GM12878 (cell line): ENCODE measurements at places on chromosomes 6 and 20. TPM values are rescaled to one million over a fixed set of nuclear protein-coding genes. Genes with fewer than 3 reads are reported as not detected.

Gene PPIL6
- 0.37 TPM in 1 of 2 replicates, not detected in the other for total RNA-seq

DNA sequence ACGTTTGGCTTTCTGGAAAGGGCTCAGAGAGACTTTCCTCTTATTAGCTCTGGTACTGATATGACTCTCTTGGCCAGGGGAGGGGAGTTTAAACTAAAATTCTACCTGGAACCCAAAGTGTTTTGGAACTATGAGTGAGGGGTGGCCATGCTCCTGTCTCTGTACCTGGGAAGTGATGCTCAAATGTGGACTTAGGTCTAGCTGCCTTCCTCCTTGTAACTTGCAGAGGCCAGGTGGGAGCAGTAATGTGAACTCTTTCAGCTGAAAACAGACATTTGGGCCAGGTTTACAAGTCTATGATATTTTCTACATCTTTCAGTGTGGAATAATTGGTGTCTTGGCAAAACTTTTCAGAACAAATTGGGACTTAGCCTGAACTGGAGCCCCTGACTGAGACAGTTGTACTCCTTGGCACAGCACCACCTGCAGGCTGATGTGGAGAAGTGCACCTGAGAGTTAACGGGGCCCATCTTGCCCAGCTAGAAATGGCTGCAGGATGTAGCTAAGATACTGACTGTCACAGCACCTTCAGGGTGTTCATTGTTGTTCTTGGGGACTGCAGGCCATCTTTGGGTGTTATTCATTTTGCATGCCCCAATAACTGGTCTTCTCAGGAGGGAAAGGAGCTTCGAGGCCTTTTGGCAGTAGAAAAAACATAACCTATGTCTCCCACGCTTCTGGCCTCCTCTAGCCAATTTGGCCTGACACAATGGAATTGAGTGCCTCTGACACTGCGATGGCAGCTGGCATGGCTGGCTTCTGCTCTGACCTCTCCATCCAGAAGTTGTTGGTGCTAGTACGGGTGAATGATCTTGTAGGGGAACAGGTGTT lies 37.1 kb downstream of the CD109 start:
- H3K4me1 ChIP-seq, result peaks cover 4% of the 10 kb centered on the region
- no peak overlapping the region for H3K27ac ChIP-seq
- DNase-seq, result peak; percentile 31
- H3K36me3 ChIP-seq, result no peaks in the 10 kb centered on the region; the same call in 1 of the 2 replicates
- no peaks in the 10 kb centered on the region for H3K27me3 ChIP-seq
- no peak overlapping the region for H3K4me3 ChIP-seq

DNA sequence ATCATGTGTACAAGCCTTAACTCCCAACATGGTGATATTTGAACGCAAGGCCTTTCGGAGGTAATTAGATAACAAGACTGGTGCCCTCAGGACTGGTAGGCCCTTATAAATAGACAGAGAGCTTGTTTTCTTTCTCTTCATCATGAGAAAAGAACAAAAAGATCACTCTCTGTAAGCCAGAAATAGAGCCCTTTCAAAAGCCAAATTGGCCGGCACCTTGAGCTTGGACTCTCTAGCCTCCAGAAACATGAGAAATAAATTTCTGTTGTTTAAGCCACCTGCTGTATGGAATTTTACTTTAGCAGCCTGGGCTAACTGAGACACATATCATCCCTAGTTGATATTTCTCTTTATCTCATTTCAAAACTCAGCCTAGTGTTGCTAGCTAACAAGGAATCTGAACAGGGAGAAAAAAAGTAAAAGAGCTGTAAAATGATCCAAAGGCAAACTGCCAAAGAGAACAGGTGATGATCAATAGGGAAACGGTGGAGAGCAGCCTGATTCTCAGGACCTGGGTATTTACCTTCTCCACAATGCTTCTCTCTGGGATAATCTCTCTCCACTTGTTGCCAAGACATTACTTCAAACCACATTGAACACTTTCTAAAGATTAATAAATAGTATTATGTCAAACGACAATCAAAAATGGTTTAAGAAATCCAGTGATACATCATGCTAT lies 6.1 kb downstream of the COL21A1 start:
- H3K27me3 ChIP-seq, result no peaks in the 10 kb centered on the region
- no peak for DNase-seq
- H3K27ac ChIP-seq, result no peak overlapping the region
- no peaks in the 10 kb centered on the region for H3K36me3 ChIP-seq
- no peak overlapping the region for H3K4me3 ChIP-seq

DNA sequence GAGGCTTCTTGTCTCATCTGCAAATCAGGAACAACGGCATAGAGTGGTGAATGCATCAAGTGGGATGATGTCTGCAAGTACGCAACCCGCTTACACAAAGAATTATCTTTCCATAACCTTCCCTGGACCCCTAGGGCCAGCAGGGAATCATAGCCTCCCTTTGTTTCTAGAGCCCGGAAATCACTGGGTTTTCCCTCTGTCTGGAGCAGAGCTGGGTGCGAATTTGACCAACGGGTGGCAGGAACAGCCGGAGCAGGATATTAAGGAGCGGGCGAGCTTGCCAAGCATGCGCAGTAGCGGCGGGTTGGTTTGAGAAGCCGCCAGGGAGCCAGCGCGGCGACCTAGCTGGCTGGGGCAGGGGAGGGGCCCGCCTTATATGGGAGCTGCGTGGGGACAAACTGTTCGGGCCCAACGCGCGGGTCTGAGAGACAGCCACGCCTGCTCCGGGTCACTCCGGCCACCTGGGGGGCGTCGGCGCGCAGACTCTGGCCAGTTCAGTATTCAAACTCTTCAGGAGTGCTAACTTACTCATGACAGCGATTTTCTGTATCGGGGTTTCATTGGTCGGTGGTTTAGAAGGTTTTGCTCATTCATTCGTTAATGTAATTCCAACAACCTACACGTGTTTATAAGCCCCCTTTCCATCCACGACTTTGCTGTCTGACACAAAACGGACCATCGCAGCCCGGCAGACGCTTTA lies 1.6 kb upstream of the KIF16B start:
- H3K4me3 ChIP-seq, result peak overlapping the region; percentile 32; the same call in 1 of the 2 replicates
- no peak overlapping the region for H3K27ac ChIP-seq
- no peaks in the 10 kb centered on the region for H3K27me3 ChIP-seq
- H3K4me1 ChIP-seq, result peaks cover 4% of the 10 kb centered on the region
- H3K36me3 ChIP-seq, result no peaks in the 10 kb centered on the region

Gene NKAIN2
- not detected in 2 replicates for total RNA-seq

DNA sequence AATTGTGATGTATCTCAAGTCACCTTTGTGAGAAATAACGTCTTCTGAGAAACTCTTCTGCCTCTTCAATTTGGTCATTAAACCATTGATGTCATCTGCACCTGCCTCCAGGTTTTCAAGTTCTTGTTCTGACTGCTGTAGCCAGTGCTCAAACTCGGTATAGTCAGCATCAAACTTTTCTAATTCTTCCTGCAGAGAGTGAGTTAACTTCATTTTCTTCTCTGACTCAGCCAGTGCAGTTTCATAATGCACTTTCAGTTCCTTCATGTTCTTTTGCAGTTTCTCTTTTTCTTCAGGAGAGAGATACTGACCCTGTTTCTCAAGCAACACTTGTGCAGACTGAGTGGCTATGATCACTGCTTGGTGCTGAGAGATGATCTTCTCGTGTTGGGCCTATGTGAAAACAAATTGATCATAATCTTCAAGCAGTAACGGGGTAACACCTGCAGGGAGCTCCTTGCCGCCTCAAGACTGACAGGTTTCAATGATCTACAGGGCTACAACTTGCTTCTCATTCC lies 48.8 kb downstream of the DST start:
- peak; percentile 93 for DNase-seq
- peak overlapping the region; percentile 65 for H3K27ac ChIP-seq
- 0 out of 2 replicates have a peak overlapping the region, but pooled peaks have one; percentile 6 for H3K4me3 ChIP-seq
- no peaks in the 10 kb centered on the region; the same call in 1 of the 2 replicates for H3K36me3 ChIP-seq

GRCh38 chr20:31945785-31946184 lies 6.1 kb downstream of the PDRG1 start:
- H3K27me3 ChIP-seq, result no peaks in the 10 kb centered on the region
- peaks cover 5% of the 10 kb centered on the region for H3K4me1 ChIP-seq
- no peak overlapping the region for H3K27ac ChIP-seq
- DNase-seq, result no peak
- no peak overlapping the region for H3K4me3 ChIP-seq
- H3K36me3 ChIP-seq, result peaks cover 31% of the 10 kb centered on the region

DNA sequence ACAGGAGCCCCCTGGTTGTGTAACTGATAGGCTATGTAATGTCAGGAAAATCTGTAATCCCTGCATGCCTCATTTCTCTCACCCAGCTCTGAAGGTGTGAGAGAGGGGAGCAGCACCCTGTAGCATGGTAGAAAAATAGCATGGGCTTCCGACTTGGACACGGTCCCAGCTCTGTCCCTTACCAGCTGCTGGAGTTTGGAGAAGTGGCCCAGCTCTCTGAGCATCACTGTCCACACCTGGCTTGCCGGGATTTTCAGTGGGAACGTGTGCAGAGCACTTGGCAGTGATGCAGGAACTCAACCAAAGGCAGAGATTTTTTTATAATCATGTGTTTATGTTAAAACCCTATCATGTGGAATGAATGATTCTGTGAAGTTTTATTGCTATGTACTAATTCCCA lies 34.6 kb downstream of the STK35 start:
- H3K4me1 ChIP-seq, result no peaks in the 10 kb centered on the region; the same call in 1 of the 2 replicates
- no peak overlapping the region for H3K27ac ChIP-seq
- no peak for DNase-seq
- H3K36me3 ChIP-seq, result peaks cover 4% of the 10 kb centered on the region
- no peak overlapping the region for H3K4me3 ChIP-seq
- no peaks in the 10 kb centered on the region for H3K27me3 ChIP-seq

- no peak overlapping the region for H3K27ac ChIP-seq
- H3K36me3 ChIP-seq, result no peaks in the 10 kb centered on the region
- H3K27me3 ChIP-seq, result no peaks in the 10 kb centered on the region
- H3K4me1 ChIP-seq, result no peaks in the 10 kb centered on the region
- DNase-seq, result no peak
These were observed 209.5 kb upstream of the RGS17 start for GRCh38 chr6:153340568-153340967.

- H3K36me3 ChIP-seq, result no peaks in the 10 kb centered on the region
- H3K4me1 ChIP-seq, result no peaks in the 10 kb centered on the region
- H3K4me3 ChIP-seq, result no peak overlapping the region
- no peak for DNase-seq
These were observed 136.0 kb downstream of the MMUT start for GRCh38 chr6:49327005-49327404.

GRCh38 chr6:164151161-164152120 lies 736.9 kb downstream of the QKI start:
- no peak for DNase-seq
- no peaks in the 10 kb centered on the region for H3K36me3 ChIP-seq
- H3K4me3 ChIP-seq, result no peak overlapping the region
- H3K27ac ChIP-seq, result no peak overlapping the region
- H3K4me1 ChIP-seq, result no peaks in the 10 kb centered on the region

Gene SLC35D3
- not detected in 2 replicates for total RNA-seq

Gene STMND1
- total RNA-seq, result not detected in 2 replicates

- no peak overlapping the region for H3K4me3 ChIP-seq
- no peaks in the 10 kb centered on the region for H3K36me3 ChIP-seq
- H3K27me3 ChIP-seq, result no peaks in the 10 kb centered on the region
- H3K27ac ChIP-seq, result no peak overlapping the region
- no peaks in the 10 kb centered on the region for H3K4me1 ChIP-seq
- no peak for DNase-seq
These were observed 191.2 kb downstream of the ZNF217 start for GRCh38 chr20:53402233-53403005.

DNA sequence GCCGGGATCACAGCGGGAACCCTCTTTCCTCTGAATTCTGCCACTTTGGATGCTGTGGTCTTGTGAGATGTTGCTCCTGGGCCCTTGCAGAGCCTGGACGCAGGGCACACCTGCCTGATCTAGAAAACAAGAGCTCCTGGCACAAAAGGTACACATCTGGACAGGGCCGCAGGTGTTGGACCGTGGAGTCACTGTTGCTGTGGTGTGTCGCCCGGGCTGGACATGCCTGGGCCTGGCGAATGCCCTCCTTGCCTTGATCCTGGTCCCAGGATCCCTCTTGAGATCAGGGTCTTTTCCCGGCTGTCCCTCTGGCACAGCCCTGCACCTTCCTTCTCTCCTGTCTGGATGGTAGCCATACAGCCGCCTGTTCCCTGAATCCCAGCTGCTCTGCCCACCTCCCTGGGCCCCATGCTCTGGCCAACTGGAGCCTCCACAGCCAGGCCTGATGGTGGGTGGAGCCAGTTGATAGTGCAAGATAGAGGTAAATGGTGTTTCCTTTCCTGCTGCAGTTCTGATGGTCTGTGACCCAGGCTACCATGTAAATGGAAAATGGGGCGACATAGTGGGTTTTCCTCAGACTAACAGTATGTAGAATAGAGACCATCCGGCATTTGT lies 5.0 kb downstream of the FOXP4 start:
- DNase-seq, result no peak
- H3K27ac ChIP-seq, result no peak overlapping the region
- H3K4me1 ChIP-seq, result peaks cover 6% of the 10 kb centered on the region
- H3K27me3 ChIP-seq, result no peaks in the 10 kb centered on the region

Gene BPIFB1
- 0.13 TPM in 1 of 2 replicates, not detected in the other for total RNA-seq

DNA sequence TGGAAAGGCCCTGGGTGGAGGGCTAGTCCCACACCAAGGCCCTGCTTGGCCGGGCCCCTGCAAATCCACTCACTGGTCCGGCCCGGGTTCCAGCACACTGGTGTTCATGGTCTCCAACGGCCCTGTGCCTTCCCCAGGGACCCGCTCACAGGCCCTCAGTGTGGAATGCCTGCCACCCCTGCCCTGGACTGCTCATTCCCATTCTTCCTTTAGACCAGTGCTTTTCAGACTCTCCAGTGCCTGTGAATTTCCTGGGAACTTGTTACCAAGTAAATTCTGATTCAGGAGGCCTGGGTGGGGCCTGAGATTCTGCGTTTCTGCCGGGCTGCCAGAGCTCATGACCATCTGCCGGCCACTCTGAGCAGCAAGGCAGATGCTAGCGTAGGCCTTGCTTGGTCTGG lies 5.7 kb upstream of the PXDC1 start:
- H3K4me3 ChIP-seq, result no peak overlapping the region
- H3K4me1 ChIP-seq, result no peaks in the 10 kb centered on the region; the same call in 1 of the 2 replicates

DNA sequence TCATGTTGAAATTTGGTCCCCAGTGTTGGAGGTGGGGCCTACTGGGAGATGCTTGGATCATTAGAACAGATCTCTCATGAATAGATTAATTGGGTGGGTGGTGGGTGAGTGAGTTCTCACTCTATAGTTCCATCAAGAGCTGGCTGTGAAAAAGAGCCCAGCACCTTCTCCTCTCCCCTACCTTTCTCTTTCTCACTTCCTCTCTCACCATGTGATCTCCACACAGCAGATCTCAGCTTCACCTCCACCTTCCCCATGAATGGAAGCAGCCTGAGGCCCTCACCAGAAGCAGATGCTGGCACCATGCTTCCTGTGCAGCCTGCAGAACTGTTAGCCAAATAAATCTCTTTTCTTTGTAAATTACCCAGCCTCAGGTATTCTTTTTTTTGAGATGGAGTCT lies 12.9 kb upstream of the GMNN start:
- no peaks in the 10 kb centered on the region for H3K4me1 ChIP-seq
- H3K27ac ChIP-seq, result no peak overlapping the region
- H3K4me3 ChIP-seq, result no peak overlapping the region
- H3K36me3 ChIP-seq, result no peaks in the 10 kb centered on the region
- no peak for DNase-seq

Gene ADGRF4
- total RNA-seq, result not detected in 2 replicates

DNA sequence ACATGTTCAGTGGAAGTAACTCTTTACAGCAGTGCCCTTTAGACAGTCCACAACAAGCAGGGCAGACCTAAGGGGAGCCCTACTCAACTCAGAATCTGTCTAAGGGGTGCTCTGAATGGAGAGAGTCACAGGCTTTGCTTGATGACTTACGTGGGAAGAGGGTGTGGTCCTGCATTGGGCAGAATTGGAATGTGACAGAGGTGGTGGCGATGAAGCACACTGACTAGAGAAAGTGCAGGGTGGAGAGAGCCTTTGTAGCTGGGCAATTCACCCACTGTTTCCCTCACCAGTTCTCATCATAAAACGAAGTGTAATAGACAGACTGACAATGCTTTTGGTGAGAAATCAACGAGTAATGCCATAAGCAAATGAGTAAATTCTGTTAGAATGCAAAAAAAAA lies 11.2 kb downstream of the TP53INP2 start:
- H3K4me3 ChIP-seq, result no peak overlapping the region
- peaks cover 47% of the 10 kb centered on the region for H3K4me1 ChIP-seq
- peaks cover 4% of the 10 kb centered on the region; the same call in 1 of the 2 replicates for H3K36me3 ChIP-seq
- no peak overlapping the region for H3K27ac ChIP-seq
- no peaks in the 10 kb centered on the region for H3K27me3 ChIP-seq
